ENCODE measurements at places on chromosomes 5 and 9.

DNA sequence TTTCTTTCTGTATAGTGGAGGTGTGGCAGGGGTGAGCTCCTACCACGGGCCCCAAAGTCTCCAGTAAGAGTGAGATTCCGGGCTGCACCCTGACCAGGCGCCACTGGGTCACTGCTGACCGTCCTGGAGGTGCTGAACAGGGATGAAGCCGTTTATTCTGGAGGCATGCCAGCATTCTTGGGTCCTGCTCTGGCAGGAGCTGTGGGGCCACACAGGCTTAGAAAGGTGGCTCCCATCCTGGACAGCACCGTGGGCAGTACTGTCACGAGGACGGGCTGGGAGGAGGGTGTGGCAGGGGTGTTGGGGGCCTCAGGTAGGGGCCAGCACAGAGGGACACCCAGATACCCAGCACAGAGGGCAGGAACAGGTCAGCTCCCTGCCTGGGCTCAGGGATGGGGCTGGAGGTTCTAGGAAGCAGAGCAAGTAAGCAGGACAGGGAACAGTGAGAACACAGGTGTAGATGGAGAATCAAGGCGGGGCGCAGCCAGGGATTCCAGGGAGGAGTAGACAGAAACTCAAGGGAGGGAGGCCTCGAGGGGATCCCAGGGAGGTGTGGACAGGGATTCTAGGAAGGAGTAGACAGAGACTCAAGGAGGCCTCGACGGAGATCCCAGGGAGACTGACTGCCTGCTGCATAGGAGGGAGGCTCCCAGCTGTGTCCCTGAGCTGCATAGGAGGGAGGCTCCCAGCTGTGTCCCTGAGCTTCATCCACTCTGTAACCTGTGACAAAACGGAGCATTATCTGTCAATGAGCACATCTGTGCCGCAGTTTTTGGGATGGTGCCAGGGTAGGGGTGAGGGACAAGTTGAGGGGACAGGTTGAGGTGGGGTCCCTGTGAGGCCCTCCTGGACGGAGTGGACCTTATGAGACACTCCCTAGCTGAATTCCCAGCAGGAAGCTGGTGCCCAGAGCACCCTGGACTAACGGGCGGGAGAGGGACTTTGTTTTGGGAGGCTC lies 1.1 kb upstream of the PLEKHG4B start:
- peak; percentile 8 for DNase-seq

DNA sequence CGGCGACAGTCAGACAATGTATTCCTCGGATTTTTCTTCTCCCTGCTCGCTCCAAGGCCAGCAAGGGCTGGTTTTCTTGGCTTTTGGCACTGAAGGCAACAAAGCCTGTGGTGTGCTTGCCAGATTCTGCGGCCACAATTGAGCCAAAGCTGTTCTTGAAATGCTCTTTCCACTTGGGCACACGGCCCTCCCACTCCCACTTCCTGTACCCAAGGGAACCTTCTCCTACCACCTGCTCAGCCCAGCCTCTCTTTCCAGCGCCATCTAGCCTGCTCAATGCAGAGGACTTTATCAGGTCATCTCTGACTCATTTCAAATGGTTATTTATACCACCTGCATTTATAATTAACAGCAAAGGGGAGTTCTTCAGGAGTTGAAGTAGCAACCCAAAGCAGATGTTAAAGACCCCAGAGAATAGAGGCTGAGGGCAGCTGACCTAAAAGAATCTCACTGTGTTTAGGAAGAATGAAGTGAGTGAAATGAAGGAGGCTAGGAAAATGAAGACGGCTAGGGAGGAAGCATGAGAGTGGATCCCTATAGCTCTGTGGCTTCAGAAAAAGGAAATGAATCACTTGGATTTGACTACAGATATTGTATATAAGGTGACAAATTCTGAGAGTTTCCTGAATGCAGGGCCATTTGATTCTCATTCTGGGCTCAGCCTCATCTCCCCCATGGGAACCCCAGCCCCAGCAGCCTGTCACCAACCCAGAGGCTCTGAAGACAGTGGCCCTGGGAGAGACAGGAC lies 439.0 kb downstream of the ENC1 start:
- DNase-seq: peak; percentile 74

DNA sequence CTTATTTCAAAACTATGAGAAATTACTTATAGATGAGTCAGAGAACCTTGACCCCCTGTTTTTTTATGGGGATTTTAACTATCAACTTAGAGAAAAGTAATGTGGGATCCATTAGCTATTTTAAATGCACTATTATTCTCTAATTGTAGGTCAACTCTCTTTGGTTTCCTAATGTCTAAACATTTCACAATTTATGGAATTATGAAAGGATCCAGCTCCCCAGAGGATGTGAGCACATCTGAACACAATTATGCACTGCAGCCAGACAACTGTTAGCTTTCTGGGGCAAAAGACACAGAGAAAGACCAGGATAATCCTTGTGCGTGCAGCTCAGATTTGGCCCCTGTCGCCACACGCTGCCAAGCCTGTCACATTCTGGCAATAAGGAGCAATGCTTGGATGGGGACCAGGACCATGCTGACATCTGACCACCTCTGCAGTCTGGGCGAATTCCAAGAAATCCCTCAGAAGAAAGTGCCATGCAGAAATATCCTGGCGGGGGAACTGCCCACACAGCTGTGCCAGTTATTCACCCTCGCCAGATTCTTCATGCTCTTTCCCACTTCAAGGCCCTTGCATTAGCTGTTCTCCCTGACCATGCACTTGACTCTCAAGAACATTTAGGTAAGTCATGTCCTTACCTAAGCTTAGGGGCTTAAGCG lies 22.2 kb upstream of the CMBL start:
- DNase-seq: peak; percentile 62

GRCh38 chr5:127718181-127718580 lies 15.0 kb downstream of the CCDC192 start:
- no peak for DNase-seq

DNA sequence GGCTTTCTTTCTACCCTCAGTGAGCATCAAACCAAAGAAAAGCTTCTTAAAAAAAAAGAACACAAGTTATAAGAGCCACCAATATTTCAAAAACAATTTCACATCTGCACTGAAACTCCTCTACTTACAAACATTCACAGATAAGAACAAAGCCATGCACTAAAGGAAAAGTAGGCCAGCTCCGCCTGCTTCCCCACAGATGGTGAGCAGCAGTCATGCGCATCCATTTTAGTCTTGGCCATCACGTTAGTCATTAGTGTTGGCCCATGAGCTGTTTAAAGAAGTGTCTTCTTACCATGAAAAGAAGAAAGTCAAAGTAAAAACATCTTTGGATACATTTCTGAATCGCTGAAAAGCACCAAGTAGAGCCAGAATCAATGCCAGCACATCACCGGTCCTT lies 40.0 kb upstream of the SMIM23 start:
- no peak for DNase-seq

DNA sequence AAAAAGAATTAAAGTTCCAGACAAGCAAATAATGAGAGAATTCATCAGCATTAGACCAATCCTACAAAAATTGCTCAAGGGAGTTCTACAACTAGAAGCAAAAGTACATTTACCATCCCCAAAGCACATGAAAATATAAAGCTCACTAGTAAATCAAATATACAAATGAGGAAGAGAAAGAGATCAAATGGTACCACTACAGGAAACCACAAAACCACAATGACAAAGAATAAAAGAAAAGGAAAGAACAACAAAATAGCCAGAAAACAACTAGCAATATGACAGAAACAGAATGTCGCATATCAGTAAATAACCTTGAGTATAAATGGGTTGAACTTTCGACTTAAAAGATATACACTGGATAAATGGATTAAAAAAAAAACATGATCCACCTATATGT lies 739.0 kb downstream of the DTWD2 start:
- DNase-seq: no peak

Data from DMS79 (cell line).